Esophagus muscularis mucosa (tissue), 4 donors: ENCODE measurements at places on chromosomes 2 and 18.

- no peak for DNase-seq
These were observed at the start of gene GPC1 for GRCh38 chr2:240435457-240435947. Gene GPC1, plus strand, starts transcription at chr2:240435663. Its CDS starts 256 bp downstream, at chr2:240435919.

GRCh38 chr2:134657650-134658250, 61.0 kb downstream of the TMEM163 start:
- no peak for DNase-seq

DNA sequence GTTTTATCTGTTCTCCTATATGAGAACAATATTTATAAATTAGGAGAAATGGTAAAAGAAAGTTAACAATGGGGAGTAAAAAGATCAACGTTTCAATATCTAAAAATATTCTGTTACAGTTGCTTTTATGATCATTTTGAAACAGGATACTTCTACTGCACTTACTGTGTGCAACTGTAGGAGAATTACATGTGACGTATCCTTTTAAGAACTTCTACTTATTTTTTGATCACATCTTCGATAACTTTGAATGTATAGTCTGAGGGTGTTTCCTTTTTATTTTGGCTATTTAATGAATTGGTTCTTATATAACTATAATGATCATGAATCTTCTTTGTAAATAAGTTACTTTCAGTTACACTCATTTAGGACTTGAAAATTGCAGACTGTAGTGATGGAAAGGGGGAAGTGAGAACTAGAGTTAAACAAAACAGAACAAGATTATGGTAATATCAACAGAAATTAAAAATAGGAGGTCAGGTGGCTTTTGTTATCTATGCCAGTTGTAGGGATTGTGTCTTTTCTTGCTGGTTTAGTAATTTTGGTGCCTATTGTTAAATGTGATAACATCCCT, 109.9 kb downstream of the MSTN start:
- no peak for DNase-seq

DNA sequence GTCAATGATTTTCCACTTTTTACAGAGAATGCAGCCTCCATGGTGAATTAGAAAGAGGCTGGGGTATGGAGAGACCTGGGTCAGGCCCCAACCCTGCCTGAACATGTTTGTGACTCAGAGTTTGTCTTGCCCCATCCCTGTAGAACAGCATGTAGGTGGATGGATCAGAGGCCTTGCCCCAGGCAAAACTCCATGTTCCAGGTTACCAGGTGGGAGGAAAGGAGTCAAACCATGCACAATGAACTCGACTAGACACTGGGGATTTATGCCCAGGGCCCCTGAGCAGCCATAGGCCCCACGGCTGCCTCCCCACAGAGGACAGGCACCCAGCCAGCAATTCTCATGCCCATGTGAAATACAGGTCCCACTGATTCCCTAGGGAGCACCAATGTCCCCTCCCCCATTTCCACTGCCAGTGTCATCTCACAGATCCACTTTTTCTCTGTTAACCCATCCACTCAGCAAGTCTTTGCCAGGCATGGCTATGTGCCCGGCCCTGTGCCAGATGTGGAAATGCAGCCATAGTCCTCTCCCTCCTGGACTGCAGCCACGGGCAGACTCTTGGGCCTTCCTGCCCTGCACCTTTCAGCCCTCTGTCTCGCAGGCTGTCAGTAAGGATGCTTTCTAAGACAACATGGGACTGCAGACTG, 737.8 kb upstream of the HS6ST1 start:
- DNase-seq: no peak
